Fibroblast of skin of back (primary cell): ENCODE measurements at places on chromosomes 2 and 18.

GRCh38 chr2:180222644-180223043, 215.5 kb upstream of the CWC22 start:
- no peak for DNase-seq

- no peak for DNase-seq
Measured at GRCh38 chr2:204473224-204473623, 72.1 kb upstream of the PARD3B start.

- peak; percentile 30 for DNase-seq
Measured at GRCh38 chr2:64979744-64980143, 9.5 kb upstream of the SLC1A4 start.

DNA sequence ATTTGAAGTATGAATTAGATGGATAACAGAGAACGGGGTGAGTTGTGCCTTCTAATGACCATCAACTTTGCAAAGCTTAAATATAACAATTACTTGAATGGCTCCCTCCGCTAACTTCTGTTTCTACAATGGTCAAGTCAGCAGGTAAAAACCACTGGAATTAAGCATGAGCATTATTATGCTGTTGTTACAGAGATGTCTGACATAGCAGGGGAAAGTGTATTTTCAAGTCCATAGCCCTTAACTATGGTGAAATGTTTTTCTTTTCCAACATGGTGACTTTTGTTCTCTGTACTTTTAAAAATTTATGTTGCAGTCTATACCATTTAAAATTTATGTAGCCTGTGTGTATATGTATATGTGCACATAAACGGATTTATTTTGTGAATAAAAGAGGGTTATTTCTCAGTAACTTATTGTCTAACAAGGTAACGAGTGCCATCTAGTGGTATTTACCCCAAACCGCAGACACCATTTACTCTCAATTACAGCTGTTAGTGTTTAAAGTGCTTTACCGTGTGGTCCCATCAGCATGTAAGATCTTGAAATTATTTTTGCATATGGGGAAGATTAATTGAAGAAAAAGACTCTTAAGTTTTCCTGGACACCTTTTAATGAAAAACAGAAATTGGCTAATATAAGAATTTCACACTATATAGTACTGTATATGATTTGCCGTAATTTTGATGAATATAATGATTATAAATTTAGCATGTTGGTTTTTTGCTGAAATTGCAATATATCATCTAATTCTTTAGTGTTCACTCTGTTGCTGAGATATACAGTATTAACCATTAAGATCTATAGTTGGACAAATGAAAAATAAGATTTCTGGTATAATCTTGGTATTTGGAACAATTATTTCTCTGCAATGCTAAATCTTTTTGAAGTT, 78.2 kb downstream of the UBE2E3 start:
- DNase-seq, result peak; percentile 44

- DNase-seq, result peak; percentile 5
Measured at GRCh38 chr18:70674896-70675295, 386.1 kb downstream of the SOCS6 start.

GRCh38 chr2:190173392-190173791, 110.9 kb upstream of the MSTN start:
- no peak for DNase-seq

DNA sequence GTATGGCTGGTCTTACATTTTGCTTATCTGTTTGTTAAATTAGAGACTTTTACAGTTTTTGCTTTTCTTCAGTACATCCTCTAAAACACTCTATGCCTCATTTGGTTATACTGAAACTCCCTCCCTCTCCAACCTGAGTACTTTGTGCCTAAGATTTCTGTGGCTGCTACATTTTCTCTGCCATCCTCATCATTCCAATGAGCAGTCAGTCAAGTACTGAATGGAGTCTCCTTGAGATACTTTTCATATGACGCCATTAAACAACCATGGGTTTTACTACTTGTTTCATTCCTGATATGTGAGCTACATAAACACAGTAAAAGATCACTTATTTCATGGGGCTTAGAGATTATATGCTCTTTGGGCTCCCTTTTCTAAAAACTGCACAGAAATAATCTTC, 196.7 kb upstream of the EPC2 start:
- DNase-seq, result no peak

DNA sequence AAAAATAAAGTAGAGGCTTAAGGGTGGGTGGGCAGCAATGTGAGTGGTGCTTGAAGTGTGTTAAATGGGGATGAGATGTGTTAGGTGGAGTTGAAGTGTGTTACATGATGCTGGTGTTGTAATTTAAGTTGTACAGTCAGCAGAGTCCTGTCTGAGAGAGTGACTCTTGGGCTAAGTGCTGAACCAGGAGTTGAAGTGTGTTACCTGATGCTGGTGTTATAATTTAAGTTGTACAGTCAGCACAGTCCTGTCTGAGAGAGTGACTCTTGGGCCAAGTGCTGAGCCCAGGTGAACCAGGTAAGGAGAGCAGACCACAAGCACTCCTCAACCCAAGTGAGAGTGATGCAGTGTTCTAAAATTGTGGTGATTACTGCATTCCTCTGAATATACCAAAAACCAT, 40.6 kb downstream of the LCLAT1 start:
- DNase-seq, result no peak
